ENCODE measurements at places on chromosomes 16 and 17.

DNA sequence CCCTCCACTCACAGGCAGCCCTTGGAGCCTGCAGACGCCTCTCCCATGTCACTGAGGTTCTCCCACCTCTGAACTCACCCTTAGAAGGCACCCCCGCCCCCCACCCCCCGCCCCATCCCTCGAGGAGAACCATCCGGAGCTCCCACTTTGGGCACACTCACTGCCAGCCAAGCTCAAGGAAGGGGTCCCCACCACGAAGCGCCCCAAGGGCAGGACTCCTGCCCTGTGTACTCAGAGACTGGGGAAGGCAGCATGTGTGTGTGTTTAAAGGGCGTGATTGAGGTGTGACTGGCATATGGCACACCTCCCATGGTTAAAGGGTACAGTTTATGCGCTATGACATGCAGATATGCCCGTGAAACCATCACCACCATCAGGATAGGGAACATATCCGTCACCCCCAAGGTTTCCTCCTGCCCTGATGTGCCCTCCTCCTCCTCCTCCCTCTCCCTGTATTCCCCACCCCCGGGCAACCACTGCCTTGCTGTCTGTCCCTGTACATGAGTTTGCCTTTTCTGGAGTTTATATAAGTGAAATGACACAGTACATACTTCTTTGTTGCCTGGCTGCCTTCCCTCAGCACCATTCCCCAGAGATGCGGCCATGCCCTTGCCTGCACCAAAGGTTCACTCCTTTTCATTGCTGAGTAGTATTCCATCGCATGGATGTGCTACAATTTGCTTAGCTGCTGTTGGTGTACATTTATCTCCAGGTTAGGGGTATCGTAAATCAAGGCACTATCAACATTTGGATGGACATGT is 14.0 kb upstream of the RBFOX3 start:
- H3K36me3 ChIP-seq: no peaks in the 10 kb centered on the region
- H3K27ac ChIP-seq: no peak overlapping the region
- H3K27me3 ChIP-seq: no peaks in the 10 kb centered on the region
- H3K4me3 ChIP-seq: no peak overlapping the region
- DNase-seq: peak; percentile 35
- H3K4me1 ChIP-seq: no peaks in the 10 kb centered on the region

DNA sequence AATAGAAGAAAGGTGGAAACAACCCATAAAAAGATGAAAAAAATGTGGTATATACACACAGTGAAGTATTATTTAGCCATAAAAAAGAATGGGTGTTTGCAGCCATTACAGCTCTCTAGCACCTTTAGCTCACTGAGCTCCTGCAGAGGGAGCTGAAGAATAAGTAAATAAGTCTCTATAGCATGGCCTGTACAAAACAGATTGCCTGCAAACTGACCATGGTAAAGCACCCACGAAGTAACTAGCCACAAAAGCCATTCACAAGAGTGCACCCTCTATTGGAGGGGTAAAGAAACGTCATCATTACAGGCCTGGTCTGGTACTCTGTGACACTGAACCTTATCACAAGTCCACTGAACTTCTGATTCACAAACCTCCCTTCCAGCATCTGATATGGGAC is 76.3 kb downstream of the USP32 start:
- no peaks in the 10 kb centered on the region for H3K36me3 ChIP-seq
- H3K27me3 ChIP-seq: no peaks in the 10 kb centered on the region
- no peaks in the 10 kb centered on the region for H3K4me1 ChIP-seq
- H3K4me3 ChIP-seq: no peak overlapping the region
- DNase-seq: no peak

GRCh38 chr16:61681124-61681523 is 355.1 kb downstream of the CDH8 start:
- H3K4me3 ChIP-seq: no peak overlapping the region
- no peaks in the 10 kb centered on the region for H3K36me3 ChIP-seq
- no peak overlapping the region for H3K27ac ChIP-seq
- H3K27me3 ChIP-seq: no peaks in the 10 kb centered on the region

- H3K4me1 ChIP-seq: no peaks in the 10 kb centered on the region
- H3K27ac ChIP-seq: no peak overlapping the region
- H3K27me3 ChIP-seq: no peaks in the 10 kb centered on the region
- no peak overlapping the region for H3K4me3 ChIP-seq
- H3K36me3 ChIP-seq: no peaks in the 10 kb centered on the region
- DNase-seq: no peak
Observed at GRCh38 chr17:47239967-47240651, 13.5 kb upstream of the ITGB3 start.

DNA sequence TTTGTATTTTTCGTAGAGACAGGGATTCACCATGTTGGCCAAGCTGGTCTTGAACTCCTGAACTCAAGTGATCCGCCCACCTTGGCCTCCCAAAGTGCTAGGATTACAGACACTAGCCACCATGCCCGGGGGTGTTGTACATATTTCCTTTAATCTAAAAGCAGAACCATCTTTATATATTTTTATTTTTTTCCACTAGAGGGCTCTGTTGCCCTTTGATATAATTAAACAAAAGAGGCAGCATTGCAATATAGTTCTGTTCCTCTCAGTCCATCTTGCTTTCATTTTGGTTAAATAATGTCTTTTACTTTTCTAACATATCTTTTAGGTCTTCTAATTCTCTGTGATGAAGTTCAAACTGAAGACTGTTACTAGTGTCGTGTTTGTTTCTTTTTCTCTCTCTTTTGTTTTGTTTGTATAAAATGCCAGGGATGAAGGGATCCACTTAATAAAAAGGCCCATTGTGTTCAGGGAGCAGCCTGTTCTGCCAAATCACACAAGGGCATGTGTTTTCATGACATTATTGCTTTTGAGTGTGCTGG is 23.4 kb downstream of the WWOX start:
- H3K27ac ChIP-seq: no peak overlapping the region
- peaks cover 11% of the 10 kb centered on the region for H3K36me3 ChIP-seq
- no peaks in the 10 kb centered on the region for H3K4me1 ChIP-seq
- no peak for DNase-seq
- H3K4me3 ChIP-seq: no peak overlapping the region
- no peaks in the 10 kb centered on the region for H3K27me3 ChIP-seq

- peaks cover under 1% of the 10 kb centered on the region for H3K4me1 ChIP-seq
- no peaks in the 10 kb centered on the region for H3K27me3 ChIP-seq
- DNase-seq: no peak
- H3K27ac ChIP-seq: no peak overlapping the region
Observed at GRCh38 chr17:37752482-37752881, 7.6 kb upstream of the HNF1B start.

GRCh38 chr16:47568351-47568750 is 107.2 kb downstream of the PHKB start:
- H3K36me3 ChIP-seq: no peaks in the 10 kb centered on the region
- DNase-seq: no peak
- H3K4me1 ChIP-seq: no peaks in the 10 kb centered on the region
- H3K27me3 ChIP-seq: no peaks in the 10 kb centered on the region
- no peak overlapping the region for H3K4me3 ChIP-seq

DNA sequence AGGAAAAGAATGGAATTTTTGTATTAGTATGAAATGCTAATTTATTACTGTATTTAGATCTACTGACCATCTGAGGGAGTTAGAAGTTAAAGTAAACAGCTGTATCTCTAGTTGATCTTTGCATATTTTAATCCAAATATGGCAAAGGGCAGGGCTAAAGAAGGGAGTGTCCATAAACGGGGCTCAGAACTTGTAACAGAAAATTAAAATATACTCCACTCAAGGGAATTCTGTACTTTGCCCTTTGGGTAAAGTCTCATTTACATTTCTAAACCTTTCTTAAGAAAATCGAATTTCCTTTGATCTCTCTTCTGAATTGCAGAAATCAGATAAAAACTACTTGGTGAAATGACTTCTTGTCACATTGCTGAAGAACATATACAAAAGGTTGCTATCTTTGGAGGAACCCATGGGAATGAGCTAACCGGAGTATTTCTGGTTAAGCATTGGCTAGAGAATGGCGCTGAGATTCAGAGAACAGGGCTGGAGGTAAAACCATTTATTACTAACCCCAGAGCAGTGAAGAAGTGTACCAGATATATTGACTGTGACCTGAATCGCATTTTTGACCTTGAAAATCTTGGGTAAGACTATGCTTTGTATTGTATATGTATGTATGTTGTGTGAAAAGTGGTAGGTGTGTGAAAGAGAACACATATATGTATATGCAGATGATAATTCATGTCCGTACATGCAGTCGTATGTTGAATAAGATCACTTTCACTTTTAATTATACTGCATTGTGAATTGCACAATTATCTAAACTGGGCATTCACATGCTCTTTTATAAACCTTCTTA is at the start of gene ASPA:
Gene ASPA, plus strand, starts transcription at position 186 of the 799 bp plus-strand sequence. Its CDS starts 163 bp downstream, at position 349.
- DNase-seq: no peak
- H3K36me3 ChIP-seq: no peaks in the 10 kb centered on the region
- no peaks in the 10 kb centered on the region for H3K4me1 ChIP-seq
- no peak within 1 kb of the TSS for H3K27ac ChIP-seq
- H3K27me3 ChIP-seq: no peaks in the 10 kb centered on the region

DNA sequence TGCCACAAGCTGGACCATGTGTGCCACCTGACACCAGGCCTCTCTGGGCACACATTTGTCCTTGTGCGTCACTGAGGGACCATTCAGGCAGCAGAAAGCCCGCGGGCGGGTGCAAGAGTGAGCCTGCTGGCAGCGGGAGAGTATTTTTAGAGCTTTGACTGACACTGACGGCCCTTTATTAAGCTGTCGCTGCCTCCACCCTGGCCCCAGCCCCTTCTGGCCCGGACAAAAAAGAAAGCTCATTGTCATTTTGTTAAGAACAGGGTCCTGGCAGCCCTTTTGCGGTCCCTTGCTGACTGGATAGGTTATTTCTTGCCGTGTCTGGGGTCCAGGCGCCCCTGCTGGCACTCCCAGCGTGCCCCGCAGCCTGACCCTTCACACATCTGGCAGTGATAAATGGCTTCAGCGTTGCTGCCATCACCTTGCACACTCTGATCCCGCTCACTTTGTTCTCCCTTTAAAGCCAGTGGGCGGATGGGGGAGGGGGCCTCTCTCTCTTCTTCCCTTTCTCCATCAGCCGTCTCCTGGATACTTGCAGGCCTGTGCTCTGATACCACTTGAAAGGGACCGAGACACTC is 78.4 kb upstream of the NKD1 start:
- H3K36me3 ChIP-seq: no peaks in the 10 kb centered on the region
- peak overlapping the region; percentile 72 for H3K27ac ChIP-seq
- no peak overlapping the region for H3K4me3 ChIP-seq
- peaks cover 9% of the 10 kb centered on the region for H3K4me1 ChIP-seq

GRCh38 chr17:60161598-60162330 is 12.0 kb downstream of the CA4 start:
- H3K4me1 ChIP-seq: no peaks in the 10 kb centered on the region
- no peak overlapping the region for H3K27ac ChIP-seq
- DNase-seq: peak; percentile 83
- H3K4me3 ChIP-seq: no peak overlapping the region

DNA sequence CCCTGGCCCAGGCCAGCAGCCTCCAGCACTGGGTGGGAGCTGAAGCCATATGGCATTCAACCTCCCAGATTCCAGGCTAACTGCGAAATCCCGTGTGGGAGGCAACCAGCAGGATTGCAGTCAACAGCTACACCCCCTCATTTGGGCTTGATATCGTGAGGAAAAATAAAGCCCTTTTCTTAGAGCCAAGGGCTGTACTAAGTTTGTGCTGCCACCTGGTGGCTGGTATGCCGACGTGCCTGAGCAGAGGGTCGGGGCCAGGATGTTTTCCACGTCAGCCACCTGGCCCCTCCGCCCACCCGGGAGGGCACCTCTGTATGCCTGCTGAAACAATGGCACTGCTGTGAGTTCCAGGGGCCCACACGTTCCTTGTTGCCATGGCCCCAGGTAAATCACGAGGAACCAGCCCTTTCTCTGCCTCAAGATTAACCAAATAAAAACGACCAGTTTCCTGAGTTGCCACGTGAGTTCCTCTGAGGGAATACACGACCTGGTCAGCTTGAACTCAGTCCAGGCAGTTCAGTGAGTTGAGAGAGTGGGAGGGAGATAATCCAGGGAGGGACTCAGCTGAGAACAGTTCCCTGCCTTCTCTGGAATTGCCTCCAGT is 9.0 kb downstream of the TMEM98 start:
- no peak overlapping the region for H3K4me3 ChIP-seq
- H3K27me3 ChIP-seq: no peaks in the 10 kb centered on the region
- DNase-seq: peak; percentile 98
- peaks cover 83% of the 10 kb centered on the region for H3K36me3 ChIP-seq
- no peak overlapping the region for H3K27ac ChIP-seq

GRCh38 chr17:6249732-6250131 is 179.6 kb downstream of the WSCD1 start:
- H3K4me3 ChIP-seq: no peak overlapping the region
- H3K27me3 ChIP-seq: no peaks in the 10 kb centered on the region
- H3K27ac ChIP-seq: no peak overlapping the region

DNA sequence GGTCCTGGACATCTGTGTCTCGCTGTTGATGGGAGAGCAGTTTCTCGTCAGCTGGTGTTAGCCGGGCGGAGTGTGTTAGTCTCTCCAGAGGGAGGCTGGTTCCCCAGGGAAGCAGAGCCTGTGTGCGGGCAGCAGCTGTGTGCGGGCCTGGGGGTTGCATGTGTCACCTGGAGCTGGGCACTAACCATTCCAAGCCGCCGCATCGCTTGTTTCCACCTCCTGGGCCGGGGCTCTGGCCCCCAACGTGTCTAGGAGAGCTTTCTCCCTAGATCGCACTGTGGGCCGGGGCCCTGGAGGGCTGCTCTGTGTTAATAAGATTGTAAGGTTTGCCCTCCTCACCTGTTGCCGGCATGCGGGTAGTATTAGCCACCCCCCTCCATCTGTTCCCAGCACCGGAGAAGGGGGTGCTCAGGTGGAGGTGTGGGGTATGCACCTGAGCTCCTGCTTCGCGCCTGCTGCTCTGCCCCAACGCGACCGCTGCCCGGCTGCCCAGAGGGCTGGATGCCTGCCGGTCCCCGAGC is 17.9 kb downstream of the GAA start:
- H3K4me3 ChIP-seq: no peak overlapping the region
- DNase-seq: no peak
- peaks cover 3% of the 10 kb centered on the region for H3K4me1 ChIP-seq
- H3K27me3 ChIP-seq: no peaks in the 10 kb centered on the region

GRCh38 chr17:11176549-11176948 is 64.5 kb upstream of the SHISA6 start:
- H3K27ac ChIP-seq: no peak overlapping the region
- no peaks in the 10 kb centered on the region for H3K27me3 ChIP-seq
- H3K4me1 ChIP-seq: no peaks in the 10 kb centered on the region

DNA sequence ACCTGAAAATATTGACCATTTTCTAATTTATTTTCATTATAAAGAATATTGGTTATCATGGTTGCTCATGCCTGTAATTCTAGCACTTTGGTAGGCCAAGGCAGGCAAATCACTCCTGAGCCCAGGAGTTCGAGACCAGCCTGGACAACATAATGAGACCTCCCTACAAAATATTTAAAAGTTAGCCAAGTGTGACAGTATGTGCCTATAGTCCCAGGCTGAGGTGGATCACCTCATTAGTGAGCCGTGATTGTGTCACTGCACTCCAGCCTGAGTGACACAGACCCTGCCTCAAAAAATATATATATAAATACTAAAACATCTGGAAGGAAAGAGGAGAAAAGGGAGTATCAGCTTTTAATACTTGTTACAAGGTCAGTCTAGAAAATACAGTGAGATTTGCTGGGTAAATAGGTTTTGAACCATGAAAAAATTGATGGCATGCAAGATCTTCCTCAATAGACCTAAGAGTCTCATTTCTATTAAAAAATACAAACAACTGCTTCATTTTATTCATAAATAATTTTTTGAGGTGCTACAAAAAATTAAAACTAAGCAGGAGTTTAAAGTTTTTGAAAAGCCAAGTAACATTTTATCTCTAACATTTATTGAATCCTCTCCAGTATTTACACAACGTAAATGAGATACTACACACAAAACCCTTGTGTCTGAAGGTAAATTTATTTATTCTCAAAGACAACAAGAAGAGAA is 47.7 kb downstream of the TUBD1 start:
- H3K4me1 ChIP-seq: no peaks in the 10 kb centered on the region
- no peak for DNase-seq
- peaks cover 16% of the 10 kb centered on the region for H3K36me3 ChIP-seq
- H3K27ac ChIP-seq: no peak overlapping the region
